H4 (cell line): ENCODE measurements at places on chromosomes 12 and 14. TPM values are rescaled to one million over a fixed set of nuclear protein-coding genes. Genes with fewer than 3 reads are reported as not detected.

Gene AVPR1A
- not detected in 2 replicates for total RNA-seq

Gene POTEM
- total RNA-seq: not detected in 2 replicates

Gene LRR1
- 34.7 and 53.2 TPM in 2 replicates for total RNA-seq

Gene NTN4
- 16.3 and 19.4 TPM in 2 replicates for total RNA-seq

Gene TMEM229B
- 4.9 and 5.7 TPM in 2 replicates for total RNA-seq

Gene UBC
- total RNA-seq: 1,269 and 1,552 TPM in 2 replicates

Gene TTC9
- total RNA-seq: 0.68 and 0.88 TPM in 2 replicates

- DNase-seq: no peak
Measured at GRCh38 chr12:43696154-43696553, 62.4 kb downstream of the PUS7L start.

DNA sequence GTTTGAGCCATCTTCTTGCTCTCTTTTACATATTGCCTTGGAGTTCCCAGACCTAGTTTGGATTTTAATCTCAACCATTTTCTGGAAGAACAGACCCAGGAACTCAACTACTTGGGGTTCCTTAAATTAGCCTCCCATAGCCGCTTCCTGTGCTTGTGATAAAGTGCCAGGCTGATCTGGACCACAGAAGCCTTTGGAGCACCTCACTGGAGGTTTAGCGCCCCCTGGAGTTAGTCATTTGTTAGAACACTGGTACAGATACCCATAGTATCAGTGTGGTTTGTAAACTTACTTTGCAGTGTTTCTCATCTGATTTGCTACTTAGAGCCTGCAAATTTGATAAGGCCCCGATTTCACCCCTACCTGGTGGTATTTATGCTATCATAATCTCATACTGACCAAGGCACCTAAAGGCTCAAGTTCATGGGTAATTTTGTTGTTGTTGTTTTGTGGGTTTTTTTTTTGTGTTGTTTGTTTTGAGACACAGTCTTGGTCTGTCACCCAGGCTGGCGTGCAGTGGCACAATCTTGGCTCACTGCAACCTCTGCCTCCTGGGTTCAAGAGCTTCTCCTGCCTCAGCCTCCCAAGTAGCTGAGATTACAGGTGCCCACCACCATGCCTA, 3.7 kb downstream of the UNC119B start:
- peak; percentile 70 for DNase-seq

GRCh38 chr12:41743835-41744234, 400.8 kb downstream of the GXYLT1 start:
- peak; percentile 44 for DNase-seq

DNA sequence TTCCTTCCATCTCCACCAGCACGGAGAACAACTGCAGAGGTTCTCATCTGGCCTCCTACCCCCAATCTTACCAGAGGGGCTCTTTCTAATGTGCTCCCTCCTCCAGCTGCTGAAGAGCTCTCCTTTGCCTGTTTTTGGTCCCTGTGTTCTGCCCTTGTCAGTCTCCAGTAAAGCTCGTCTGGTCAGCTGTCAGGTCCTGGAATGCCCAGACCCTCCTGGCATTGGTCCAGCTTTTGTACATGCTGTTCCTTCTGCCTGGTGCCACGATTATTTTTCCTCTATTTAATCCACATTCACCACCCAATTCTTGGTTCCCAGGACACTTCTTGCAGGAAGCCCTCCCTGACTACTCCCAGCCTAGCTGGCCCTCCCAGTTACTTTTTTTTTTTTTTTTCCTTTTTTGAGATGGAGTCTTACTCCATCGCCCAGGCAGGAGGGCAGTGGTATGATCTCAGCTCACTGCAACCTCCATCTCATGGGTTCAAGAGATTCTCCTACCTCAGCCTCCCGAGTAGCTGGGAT, 6.5 kb downstream of the SLC8B1 start:
- no peak for DNase-seq

DNA sequence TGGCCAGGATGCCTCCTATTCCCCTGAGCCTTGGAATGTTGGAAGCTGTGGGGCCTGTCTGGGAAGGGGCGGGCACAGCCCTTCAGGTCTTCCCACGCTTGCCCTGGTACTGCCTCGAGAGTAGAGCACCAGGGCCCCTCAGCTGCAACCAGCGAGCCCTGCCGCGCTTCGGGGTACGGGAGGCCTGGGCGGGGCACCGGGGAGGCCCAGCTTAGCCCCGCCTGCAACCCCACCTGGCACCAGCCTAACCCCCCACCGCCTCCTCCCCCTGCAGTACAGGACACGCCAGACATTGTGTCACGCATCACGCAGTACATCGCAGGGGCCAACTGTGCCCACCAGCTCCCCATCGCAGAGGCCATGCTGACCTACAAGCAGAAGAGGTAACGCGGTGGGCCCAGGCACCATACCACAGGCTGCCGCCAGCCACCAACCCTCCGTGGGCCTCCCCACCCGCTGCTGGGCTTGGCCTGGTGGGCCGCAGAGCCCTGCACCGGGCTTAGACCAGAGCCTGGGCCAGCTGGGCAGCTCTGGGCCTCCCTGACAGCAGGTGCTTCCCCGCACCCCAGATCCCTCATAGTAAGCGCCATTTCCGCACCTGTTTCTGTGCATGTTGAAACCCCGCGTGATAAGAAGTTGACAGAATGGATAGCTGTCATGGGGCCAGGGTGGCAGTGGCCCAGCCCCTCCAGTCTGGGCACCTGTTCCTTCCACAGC, 13.6 kb upstream of the TEX22 start:
- DNase-seq: no peak

DNA sequence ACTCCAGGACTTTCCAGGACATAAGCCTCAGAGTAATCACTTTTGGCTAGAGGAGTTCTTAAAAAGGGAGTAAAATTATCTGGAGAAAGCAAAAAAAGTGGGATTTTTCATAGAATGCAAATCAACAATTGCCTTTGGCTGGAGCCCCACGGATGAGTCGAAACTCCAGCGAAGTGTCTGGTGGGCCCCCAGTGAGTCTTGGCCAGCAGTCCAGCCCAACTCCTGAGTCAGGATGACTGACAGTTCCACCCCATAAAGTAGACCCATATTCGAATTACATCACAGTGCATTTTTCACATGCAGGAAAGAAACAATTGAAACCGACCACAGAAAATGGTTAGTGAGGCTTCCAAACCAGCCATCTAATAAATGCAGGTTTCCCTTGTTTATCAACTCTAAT, 265.7 kb downstream of the BCL11B start:
- no peak for DNase-seq

- DNase-seq: no peak
Measured at GRCh38 chr14:85191986-85192385, 338.0 kb upstream of the FLRT2 start.

DNA sequence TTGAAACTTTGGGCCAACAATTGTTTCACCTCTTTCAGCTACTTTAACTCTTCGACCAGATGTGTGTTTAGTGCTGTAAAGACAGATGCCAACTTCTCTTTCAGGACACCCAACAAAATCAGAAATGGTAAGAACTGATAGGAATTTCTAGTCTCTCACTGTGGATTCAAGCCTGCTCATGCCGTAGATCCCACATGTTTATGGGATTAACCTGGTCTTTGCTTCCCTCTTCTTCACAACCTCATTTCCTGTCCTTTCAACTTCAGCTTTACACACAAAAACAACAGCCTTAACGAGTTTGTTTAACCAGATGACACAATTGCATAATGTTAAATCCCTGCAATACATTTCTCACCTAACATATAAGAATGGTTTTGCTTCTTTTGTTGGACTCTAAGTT, 1031.9 kb upstream of the LRFN5 start:
- DNase-seq: no peak

DNA sequence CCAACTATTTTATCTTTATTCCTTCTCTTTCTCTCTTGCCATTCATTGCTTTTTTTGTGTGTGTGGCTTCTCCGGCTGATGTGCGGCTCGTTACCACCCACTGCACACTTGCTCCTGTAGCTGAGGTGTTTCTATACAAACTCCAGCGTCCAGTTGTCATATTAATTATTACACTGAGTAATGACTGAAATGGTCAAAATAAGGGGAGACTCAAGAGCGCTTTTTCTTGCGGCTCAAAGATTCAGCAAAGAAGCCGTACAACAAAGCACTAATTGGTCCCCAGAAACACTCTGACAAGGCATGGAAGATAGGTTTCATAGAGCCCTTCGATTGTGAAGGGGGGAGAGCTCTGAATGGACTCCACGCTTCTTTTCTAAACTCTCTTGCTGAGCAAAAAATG, 5.6 kb upstream of the ASCL1 start:
- no peak for DNase-seq

GRCh38 chr14:35331605-35332516, 39.7 kb downstream of the PSMA6 start:
- no peak for DNase-seq

DNA sequence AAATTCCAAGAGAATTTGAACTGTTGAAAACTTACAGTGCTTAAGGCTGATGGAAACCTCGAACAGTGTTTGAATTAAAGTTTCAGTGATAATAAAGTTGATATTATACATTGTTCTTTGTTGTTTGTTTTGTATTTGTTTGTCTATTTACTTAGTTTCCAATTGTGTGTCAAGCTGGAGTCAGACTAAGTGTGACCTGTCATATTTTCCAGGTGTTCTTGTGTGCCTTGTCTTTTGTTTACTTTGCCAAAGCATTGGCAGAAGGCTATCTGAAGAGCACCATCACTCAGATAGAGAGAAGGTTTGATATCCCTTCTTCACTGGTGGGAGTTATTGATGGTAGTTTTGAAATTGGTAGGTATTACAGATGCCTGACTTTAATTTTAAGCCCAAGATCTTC, 6.0 kb downstream of the SLCO1C1 start:
- DNase-seq: no peak

DNA sequence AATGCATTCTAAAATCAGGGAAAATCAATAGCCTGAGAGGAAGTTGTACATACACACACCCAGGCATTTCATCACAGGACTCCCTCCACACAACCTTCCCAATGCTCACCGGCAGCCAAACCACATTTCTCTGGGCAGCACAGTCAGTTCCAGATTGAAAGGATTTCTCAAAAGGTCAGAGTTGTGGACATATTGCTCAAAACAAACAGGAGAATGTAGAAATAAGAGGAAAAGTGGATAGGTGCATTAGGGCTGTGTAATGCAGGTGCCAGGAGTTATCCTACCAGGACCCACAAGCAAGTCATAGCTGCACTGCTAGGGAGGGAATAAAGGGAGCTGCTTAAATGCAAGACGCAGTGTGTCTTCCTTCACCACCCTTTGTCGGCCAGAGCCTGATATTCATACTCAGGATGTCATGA, 62.9 kb downstream of the GCH1 start:
- no peak for DNase-seq

DNA sequence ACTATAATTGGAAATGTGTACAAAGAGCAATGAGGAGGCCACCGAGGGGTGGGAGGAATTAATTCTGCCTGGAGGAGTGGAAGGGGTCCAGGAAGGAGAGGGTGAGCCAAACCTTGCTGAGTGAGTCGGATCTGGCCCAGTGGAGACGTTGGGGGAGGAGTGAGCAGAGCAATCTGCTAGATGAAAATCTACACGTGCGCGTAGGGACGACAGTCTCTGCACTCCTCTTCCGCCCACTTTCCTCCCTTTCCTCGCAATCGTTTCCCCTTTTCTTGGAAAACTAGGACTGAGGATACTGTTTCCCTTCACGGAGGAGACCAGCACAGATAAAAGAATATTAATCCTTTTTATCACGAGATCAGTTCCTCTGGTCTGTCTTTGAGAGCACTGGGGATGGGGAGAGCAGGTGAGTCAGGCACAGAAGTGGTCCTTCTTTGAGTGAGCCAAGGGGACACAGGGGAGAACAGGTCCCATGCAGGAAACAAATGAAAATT, 2.9 kb upstream of the NAB2 start:
- DNase-seq: no peak

GRCh38 chr14:22105624-22106006, 432.0 kb upstream of the OR4E1 start:
- no peak for DNase-seq

GRCh38 chr12:52396656-52397055, 9.5 kb downstream of the KRT82 start:
- no peak for DNase-seq

GRCh38 chr12:9449181-9449580, 158.5 kb downstream of the KLRB1 start:
- no peak for DNase-seq

DNA sequence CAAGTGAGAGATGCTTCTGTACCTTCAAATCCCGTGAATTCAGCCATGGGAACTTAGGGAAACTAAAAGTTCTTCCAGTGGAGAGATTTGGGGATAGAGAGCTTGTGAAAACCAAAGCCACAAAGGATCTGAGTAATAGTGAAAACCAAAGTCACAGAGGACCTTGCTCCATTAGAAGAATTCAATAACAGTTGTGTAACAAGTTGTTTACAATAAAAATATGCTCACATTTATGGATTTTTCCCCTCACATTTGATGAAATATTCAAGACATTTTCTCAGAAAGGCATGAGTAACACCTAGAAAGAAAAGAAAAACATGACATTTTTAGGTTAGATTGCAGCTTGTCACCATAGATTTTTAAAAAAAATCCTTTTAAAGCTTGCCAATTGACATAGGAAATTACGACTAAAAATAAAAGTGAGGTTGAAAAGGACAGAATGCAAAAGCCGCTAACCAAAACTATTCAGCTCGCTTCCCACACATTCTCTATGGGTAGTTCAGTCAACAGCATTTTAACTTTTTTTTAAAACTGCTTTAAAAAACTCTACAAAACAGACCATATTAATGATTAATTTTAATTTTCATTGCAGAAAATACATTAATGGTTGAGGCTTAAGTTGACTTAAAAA, 113.2 kb downstream of the CAND1 start:
- DNase-seq: no peak
